ENCODE measurements at places on chromosomes 11 and 22.

GRCh38 chr11:39651857-39652461 is 1807.5 kb downstream of the LRRC4C start:
- no peak for DNase-seq

DNA sequence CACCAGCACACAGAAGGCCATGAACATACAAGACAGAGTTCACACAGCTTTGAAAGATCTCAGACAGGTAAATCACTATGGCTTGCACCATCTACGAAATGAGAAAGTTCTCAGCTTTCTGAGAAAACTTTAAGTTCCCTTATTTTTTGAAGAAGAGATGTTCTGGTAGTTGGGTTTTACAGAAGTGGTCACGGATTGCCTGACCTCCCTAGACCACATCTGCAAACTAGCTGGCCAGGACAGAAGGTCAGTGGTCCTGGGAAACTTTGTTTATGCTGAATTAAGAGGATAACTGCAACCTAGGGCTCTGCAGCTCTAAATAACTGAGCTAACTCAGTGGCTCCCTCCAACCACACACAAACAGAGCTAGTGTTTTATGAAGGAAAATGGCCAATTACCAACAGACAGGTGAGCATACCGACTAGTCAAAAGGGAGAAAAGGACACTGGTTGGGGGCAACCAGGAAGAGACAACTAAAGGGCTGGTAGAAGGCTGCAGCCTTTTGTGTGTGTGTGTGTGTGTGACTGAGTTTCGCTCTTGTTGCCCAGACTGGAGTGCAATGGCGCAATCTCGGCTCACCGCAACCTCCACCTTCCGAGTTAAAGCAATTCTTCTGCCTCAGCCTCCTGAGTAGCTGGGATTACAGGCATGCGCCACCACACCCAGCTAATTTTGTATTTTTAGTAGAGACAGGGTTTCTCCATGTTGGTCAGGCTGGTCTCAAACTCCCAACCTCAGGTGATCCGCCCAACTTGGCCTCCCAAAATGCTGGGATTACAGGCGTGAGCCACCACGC is 8.5 kb upstream of the SCN2B start:
- no peak for DNase-seq

- peak; percentile 23 for DNase-seq
Observed at GRCh38 chr11:72378704-72379383, 55.5 kb downstream of the CLPB start.

DNA sequence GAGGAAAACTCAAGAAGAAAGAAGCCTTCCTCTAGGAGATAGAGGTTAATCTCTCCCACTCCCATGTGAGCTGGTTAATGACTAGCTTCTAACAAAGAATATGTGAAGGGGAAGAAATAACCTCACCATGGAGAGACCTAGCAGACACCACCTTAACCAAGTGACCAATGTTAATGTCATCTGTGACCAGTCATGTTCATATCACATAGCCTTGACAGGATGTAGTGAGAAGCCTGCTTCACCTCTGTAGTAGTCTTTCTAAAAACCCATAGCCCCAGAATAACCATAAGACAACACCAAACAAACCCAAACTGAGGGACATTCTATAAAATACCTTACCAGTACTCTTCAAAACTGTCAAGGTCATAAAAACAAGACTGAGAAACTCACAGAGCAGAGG is 21.5 kb upstream of the POU2AF1 start:
- no peak for DNase-seq

- no peak for DNase-seq
Observed at GRCh38 chr11:17613983-17614382, 66.9 kb downstream of the OTOG start.

- no peak for DNase-seq
Observed at GRCh38 chr22:37483050-37483449, 3.1 kb downstream of the MFNG start.

- DNase-seq: no peak
Observed at GRCh38 chr11:36013950-36014897, 70.4 kb downstream of the LDLRAD3 start.

Data from body of pancreas (tissue), 4 donors.